ENCODE measurements at places on chromosomes 11 and 22. TPM values are rescaled to one million over a fixed set of nuclear protein-coding genes. Genes with fewer than 3 reads are reported as not detected.

Gene LRRC4C
- not detected for total RNA-seq

Gene PNPLA3
- 3.5 TPM for total RNA-seq

Gene HIRA
- total RNA-seq = 17.3 TPM

Gene HBE1
- not detected for total RNA-seq

Gene C11orf91
- total RNA-seq = not detected

Gene MUC6
- not detected for total RNA-seq

Gene LZTR1
- 36.3 TPM for total RNA-seq

Gene CD151
- 806 TPM for total RNA-seq

Data from myometrial cell (primary cell).